ENCODE measurements at places on chromosomes 13 and 19.
A peak's percentile ranks its signal among the peaks of the same experiment; 100 is the strongest.

GRCh38 chr13:100396776-100397175 lies 191.8 kb downstream of the GGACT start:
- no peak for DNase-seq

GRCh38 chr19:48455171-48455907 lies at the start of gene KCNJ14:
Gene KCNJ14, plus strand, starts transcription at chr19:48455574. Its CDS starts 6,151 bp downstream, at chr19:48461725.
- DNase-seq: no peak

GRCh38 chr13:23858546-23858945 lies 30.7 kb downstream of the MIPEP start:
- DNase-seq: peak; percentile 46

DNA sequence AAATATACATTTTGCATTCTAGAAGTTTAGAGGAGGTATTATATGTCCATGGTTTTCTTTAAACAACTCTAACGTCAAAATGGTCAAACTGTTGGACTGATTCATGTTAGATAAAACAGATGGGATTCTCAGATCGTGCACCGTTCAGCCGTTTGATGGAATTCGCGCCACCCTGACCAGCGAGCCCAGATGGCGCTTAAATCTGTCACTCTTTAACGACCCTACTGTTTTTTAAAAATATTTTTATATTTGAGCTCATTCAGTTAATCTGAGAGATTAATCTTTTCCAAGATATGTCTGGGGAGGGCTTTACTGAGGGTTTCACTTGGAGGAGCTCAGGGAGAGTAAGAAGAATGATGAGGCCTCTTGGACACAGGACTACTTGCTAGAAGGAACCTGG lies 164.4 kb downstream of the TM9SF2 start:
- no peak for DNase-seq

DNA sequence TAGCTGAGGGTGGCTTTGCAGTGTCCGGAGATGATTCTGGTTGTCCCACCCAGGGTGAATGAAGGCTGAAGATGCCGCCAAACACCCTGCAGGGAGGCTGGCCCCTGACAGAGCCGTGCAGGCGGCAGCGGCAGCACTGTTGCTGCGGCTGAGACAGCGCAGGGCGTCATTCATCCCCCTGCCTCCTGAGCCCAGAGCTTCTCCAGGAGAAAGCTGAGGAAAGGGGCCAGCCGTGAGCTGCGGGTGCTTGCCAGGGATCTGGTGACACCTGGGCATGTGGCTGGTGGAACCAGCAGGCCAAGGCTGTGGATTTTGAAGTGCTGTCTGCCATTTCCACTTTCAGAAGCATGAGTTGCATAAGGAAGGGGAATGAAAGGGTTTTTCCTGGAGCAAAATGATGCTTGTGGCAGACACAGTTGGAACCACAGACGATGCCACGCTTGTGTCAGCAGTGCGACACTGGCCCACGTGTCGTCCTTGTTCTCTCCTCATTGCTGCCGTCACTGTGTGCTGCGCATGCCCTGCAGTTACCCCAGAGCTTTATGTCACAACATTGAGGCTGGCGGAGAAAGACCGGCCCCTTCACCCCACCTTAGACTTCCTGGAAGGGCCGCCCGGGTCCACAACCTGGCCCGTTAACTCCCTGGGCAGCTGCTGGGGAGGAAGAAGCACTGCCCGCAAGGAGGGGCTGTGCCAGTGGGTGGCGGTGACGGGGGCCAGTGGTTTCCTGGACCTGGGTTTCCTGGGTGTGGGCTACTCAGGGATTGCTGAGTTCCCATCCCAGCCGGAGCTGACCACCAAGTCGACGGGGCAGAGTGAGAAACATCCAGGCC lies 22.7 kb downstream of the TFDP1 start:
- peak; percentile 39 for DNase-seq

DNA sequence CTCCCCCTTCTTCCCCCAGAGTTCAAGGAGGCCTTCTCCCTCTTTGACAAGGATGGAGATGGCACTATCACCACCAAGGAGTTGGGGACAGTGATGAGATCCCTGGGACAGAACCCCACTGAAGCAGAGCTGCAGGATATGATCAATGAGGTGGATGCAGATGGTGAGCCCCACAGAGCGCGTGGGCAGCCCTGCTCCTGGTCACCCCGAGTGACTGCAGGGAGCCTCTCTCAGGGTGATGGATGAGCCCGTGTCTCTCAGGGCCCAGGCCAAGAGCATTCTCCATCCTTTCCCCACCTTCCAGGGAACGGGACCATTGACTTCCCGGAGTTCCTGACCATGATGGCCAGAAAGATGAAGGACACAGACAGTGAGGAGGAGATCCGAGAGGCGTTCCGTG lies 7.0 kb downstream of the CALM3 start:
- DNase-seq: no peak

GRCh38 chr19:47275791-47276461 lies 1.2 kb downstream of the INAFM1 start:
- no peak for DNase-seq

DNA sequence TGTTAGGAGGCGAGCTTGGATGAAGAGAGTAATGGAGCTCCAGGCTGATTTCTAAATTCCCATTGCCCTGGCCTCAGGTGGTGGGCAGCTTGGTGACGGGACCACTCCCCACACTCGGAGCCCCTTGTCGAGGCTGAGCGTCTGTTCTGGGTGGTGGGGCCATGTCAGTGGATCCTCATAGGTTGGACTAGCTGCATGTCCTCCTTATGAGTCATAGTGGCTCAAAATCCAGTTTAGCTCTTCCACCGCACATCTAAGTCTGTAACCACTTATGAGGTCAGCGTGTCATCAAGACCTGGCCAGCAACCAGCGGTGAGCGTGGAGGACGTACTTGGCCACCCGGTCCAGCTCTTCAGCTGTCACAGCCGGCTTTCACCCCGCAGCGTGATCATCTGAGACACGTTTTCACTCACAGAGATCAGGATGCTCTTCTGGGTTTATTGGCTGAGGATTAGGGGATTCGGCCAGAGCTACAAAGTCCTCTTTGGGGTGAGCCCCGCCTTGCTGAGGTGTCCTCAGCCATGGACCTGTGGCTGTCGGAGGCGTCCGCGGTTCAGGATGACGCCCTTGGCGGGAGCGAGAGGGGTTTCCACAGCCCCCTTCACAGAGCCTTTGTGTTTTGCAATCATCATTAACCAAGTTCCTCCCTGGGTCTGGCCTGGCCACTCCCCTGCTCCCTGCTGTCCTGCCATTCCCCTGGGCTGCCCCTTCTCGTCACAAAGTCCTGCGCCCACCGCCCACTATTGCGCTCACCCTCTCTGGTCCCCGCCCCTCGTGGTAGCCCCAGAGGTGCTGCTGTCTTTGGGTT lies 41.9 kb downstream of the ADPRHL1 start:
- peak; percentile 93 for DNase-seq

DNA sequence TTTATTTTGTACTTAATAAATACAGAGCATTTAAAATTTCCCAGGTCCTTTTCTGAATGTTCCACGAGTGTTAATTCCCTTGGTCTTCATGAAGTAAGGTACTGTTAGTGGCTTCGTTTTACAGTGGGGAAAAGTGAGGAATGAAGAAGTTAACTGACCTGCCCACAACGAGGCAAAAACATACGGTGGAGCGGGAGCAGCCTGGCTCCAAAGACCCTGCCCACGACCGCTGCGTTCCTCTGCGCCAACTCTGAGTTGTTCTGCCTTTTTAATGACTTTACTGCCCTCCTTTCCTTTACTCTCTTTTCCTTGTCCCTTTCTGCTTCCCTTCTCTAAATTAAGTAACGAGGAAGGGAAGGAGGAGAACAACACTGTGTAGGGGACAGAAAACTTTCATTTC lies 392.9 kb downstream of the PCDH9 start:
- no peak for DNase-seq

DNA sequence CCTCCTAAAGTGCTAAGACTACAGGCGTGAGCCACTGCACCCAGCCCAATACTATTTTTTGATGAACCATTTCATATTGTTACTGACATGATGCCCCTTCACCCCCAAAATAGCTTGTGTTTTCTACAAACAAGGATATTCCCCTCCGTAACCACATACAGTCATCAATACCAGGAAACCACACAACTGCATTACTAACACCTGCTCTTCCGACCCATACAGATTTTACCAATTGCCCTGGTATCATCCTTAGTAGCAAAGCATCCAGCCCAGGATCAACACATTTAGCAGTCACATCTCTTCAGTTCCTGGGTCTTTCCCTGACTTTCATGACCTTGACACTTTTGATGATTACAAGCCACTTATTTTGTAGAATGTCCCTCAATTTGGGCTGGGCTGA lies 33.6 kb downstream of the KCTD15 start:
- no peak for DNase-seq

DNA sequence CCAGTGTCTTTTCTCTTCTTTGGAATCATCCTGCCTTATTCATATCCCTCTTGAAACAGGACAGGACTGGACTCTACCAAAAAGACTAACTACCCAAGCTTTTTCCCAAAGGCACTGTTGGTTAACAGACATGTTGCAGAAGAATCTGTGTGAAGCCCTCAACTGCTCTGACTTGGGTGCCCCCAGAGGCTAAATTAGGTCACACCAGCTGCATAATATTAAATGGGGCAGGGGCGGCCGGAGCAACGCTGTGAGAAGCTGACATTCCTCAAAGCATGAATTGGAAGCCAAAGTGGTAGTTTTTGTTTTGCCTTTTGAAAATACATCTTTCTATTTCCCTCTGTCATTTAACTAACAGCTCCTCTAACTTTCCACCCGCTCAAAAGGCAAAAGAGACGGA lies 185.9 kb downstream of the LHFPL6 start:
- no peak for DNase-seq

DNA sequence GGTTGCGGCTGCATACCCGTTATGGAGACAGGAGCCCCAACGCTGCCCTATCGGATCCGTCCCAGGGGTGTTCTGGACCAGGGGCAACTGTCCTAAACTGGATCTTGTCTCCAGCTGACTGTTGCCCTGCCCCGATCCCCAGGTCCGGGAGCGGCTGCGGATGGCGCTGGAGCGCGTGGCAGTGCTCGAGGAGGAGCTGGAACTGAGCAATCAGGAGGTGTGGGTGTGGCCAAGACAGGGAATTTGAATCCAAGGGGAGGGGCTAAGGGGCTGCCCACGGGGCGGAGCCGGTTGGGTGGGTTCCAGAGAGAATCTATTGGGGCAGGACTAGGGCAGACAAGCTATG lies 9.9 kb downstream of the PPFIA3 start:
- no peak for DNase-seq

DNA sequence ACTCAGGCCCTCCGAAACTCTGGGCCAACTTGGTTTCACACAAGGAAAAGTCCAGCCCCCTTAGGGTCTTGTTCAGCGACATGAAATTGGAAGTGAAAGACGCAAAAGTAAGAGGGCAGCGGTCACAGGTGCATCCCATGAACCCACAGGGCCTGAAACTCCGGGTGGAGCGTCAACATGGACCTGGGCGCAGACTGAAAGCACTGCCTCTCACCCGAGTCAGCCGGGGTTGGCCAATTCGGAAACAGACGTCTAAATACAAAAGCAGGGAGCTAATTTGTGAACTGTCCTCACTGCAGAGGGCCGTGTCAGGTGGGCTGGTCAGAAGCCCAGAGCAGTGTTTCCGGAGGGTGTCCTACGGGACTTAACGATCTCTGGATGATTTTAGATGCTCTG lies 26.7 kb downstream of the ADPRHL1 start:
- DNase-seq: no peak

DNA sequence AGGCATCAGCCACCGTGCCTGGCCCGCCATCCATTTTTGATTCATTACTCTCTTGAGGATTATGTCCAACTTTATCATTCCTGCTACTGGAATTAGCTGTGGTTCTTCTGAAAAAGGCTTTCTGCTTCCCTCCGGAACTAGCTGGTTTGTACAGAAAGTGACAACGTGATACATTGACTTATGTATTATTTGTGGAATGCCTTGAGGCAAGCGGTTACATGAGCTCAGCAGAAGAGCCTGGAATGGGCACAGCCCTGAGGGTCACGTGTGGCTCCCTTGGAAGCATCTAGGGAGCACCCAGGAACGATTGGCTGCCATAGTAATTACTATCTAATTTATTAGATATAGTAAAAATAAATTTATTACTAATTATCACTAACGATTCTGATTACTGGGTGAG lies 14.4 kb upstream of the RETN start:
- DNase-seq: no peak

DNA sequence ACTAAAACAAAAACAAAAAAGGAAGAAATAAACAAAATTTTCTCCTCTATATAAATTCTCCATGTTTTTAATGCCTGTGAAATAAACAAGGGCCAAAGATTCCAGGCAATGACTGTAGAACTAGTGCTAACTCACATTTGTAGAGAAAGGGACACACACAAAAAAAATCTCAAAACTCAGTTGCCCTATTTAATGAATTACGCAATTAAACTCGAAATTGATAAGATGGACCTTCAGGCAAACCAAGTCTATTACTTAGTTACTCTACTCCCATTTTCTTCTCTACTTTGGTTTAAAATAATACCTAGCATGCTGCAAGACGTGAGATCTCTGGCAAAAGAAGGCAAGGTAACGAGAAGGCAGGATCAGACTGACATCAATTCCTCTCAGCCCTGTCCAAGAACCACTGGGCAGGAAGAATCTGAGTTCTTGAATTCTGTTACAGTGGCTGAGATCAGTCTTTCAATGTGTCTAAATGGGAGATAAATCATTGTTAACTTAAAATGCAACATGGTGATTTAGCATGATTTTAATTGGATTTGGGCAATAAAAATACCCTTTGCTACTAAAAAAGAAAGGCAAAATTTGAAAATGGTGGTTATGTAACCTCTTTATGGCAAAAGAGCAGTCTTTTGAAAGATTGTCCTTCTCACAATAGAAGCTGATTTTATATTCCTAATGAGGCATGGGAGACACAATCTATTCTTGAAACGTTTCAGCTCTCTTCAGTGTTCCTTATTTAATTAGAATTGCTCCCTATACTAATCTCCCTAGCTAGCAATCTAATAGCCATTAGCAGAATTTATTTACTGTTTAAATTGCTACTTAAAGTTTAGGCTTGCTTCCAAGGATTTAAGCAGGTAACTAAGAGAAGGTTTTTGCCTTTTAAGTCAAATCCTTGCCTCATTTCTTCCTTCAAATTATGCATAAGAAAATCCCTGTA lies 25.9 kb downstream of the SPRY2 start:
- no peak for DNase-seq

GRCh38 chr13:52378312-52378711 lies 27.7 kb downstream of the THSD1 start:
- DNase-seq: no peak

DNA sequence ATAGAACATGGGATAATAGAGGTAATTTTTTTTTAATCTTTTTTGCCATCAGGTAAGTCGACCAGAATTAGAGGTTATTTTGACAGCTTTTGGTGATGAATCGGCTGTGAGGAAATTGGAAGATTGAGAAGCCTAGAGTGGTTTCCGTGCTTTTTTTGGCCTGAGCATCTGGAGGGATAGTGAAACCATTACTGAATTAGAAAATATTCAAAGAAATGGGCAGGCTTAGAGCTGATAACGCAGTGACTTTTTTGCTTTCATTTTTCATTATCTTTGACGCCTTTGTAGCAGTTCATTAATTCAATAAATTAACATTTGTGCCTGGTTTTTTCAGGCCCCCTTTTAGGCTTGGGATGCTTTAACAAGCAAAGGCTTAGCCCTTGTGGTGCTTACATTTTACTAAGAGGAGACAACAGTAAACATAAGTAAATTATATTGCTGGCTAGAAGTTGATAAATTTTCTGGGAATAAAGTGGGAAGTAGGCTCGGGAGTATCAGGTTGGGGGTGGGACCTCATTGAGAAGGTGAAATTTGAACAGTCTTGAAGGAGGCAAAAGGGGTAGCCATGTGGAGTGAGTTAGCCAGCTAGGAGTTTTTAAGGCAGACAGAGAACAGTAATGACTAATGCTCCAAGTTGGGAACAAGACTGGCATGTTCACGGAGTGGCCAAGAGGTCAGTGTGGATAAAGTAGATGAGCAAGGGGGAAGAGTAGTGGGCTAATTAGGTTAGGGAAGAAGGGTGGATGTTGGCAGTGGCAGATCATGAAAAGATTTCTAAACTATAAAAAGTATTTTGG lies 36.5 kb downstream of the GTF2F2 start:
- no peak for DNase-seq

All from kidney tubule cell (primary cell).